Nasal cavity respiratory epithelium epithelial cell of viscerocranial mucosa (primary cell): ENCODE measurements at places on chromosomes 5 and 9. TPM values are rescaled to one million over a fixed set of nuclear protein-coding genes. Genes with fewer than 3 reads are reported as not detected.

Gene CTXN3
- not detected in 2 replicates for total RNA-seq

Gene TYRP1
- not detected in 2 replicates for total RNA-seq

Gene RECK
- total RNA-seq = 1.4 and 2.0 TPM in 2 replicates

Gene ANKRD31
- 0.21 and 0.34 TPM in 2 replicates for total RNA-seq
